ENCODE measurements at places on chromosomes 7 and 10.

DNA sequence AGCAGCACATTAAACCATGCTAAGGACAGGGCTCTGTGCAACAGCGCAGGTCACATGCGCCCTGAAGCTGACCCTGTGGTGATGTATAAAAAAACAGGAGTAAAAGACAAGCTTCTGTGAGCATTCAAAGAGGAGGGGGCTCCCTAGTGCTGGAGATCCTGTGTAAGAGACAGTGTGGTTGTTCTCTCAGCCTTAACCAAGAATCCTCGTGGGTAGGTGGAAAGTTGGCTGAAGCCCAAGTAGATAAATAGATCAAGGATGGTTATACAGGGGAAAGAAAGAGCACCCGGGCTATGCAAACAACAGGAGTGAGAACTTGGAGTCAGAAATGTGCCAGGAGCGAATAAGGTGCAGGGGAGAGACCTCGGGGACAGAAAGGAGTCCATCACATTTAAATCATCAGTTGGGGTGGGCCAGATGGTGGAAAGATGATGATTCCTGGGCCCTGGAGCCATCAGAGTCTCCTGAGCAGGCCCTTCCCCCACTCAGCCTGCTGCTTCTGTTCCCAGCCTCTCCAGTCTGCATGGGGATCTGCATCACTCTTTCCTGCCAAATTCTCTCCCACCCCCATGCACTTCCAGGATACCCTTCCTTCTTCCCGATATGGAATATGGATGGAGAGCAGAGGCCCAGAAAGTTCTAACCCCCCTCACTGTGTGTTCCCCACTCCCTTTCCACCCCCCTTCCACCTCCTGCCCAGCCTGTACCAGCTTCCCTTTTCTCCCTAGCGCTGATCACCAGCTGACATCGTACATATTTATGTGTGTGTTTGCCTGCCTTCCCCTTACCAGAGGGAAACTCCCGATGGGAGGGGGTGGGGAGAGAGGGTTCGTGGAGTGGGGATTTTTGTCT is 78.1 kb upstream of the PRR15 start:
- DNase-seq = no peak

- no peak for DNase-seq
Measured at GRCh38 chr10:3213758-3214515, 41.4 kb upstream of the PITRM1 start.

DNA sequence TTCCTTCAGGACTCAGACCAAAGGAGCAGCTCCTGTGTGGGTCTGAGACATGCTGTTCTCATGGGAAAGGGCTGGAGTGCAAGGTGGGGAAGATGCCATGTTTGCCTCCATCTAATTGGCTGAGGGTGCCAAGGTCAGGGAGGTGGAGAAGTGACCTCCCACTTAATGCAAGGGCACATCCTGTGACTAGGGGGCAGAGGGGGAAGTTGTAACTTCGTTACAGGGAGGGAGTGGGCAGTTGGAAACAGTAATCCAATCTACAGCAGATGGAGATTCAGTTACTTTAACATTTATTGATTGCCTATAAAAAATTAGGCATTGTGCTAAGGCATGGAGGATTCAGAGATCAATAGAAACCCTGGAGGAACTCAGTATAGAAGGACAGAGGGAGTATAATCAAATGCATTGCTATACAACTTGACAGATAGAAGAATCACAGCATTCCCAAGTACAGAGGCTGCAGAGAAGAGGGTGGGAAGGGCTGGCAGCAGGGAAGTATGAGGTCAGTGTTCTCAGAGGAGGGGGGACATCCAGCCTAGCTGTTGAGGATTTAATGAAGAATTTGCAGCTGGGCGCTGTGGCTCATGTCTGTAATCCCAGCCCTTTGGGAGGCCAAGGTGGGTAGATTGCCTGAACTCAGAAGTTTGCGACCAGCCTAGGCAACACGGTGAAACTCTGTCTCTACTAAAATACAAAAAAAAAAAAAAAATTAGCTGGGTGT is 75.9 kb downstream of the CCNY start:
- DNase-seq = no peak

GRCh38 chr10:65017523-65017922 is 1496.3 kb downstream of the REEP3 start:
- no peak for DNase-seq

GRCh38 chr10:60679388-60679990 is 98.8 kb upstream of the CDK1 start:
- DNase-seq = no peak

GRCh38 chr7:18450019-18450418 is 45.5 kb upstream of the HDAC9 start:
- no peak for DNase-seq

- DNase-seq = no peak
Measured at GRCh38 chr7:100983451-100984187, 14.3 kb downstream of the MUC12 start.

GRCh38 chr7:16918288-16918895 is 36.6 kb upstream of the AGR3 start:
- DNase-seq = no peak

GRCh38 chr10:100004805-100005510 is 4.8 kb downstream of the DNMBP start:
- no peak for DNase-seq

DNA sequence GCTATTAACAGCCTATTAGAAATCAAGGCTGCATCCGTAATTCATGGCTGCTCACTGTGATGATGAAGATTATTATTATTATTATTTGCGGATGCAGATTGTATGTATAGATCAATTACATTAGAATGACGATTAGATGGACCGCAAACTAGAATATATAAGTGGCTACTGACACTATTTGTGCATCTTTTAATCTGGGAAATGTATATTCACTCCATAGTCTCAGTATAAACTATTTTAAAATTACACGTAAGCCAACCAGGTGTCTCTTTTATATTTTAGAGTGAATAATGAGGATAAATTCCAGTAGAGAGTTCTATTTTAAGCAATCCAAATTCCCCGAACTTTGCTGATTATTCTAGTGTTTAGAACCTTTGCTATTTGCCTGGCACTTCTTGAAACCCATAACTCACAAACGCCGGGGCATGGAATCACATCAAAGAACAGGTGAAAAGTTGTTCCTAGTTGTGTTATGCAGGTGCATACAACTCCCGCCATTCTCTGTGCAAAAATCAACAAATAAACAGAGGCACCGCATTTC is 509 bp upstream of the ING3 start:
- no peak for DNase-seq

DNA sequence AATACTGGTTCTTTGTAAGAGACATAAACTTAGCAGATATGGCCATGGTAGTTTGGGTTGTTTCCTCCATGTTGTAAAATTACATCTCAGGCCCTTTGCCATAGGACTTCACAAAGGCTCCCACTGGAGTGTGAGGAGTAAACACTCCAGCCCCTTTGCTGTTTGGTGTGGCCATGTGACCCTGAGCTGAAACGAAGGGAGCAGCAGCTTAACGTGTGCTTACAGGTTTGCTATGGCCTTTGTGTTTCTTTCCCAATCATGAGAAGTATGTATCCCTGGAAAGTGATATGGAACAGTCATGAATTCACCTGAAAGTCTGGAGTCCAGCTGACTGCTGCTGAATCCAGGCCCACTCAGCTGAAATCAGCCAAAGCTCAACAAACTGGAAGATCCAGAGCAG is 23.8 kb upstream of the SFTPA1 start:
- DNase-seq = no peak

- DNase-seq = no peak
Measured at GRCh38 chr7:14604606-14605005, 297.9 kb downstream of the DGKB start.

- DNase-seq = no peak
Measured at GRCh38 chr10:80415734-80416478, 7.6 kb downstream of the PRXL2A start.

DNA sequence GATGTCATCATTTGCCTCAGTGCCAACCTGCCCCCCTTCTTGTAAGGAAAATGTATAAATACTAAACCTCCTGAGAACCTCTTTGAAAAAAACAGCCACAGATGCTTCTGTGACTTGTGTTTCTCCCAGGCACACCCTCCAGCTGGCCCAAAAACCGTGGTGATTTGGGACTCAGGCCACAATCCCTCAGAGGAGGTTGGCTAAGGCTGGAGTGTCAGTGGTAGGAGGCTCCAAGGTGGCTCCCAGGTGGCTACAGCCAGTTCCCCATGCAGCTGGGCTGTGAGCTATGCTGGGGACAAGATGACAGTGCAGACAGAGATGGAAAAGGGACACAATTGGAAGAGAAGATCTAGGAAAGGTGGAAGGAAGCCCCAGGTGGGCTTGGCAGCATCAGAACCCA is 104.7 kb downstream of the CPXM2 start:
- no peak for DNase-seq

- no peak for DNase-seq
Measured at GRCh38 chr7:105875505-105875904, 894 bp downstream of the ATXN7L1 start.

- DNase-seq = no peak
Measured at GRCh38 chr7:31958226-31958625, 112.0 kb downstream of the PDE1C start.

DNA sequence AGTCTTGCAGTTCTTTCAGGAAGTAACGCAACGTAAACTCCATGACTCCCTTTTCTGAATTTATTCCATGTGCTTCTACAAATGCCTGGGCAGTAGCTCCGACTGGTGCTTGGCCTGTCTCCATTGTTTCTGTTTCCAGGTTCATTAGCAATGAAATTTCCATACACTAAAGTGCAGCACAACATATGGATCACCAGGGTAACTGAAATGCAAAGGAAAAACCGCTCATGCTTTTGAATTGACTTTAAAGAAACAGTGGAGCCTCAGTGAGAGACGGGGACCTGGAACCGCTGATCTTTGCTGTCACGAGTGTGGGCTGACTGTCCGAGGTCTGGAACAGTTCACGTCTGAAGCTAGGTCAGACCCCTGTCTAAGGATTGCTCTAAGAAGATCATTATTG is 126.5 kb upstream of the IGFBP3 start:
- DNase-seq = no peak

- DNase-seq = peak; percentile 29
Measured at GRCh38 chr10:123043409-123043925, 34.7 kb downstream of the ACADSB start.

GRCh38 chr10:95530029-95530428 is 31.1 kb downstream of the SORBS1 start:
- no peak for DNase-seq

- peak; percentile 72 for DNase-seq
Measured at GRCh38 chr7:157339777-157340677, 3.2 kb downstream of the DNAJB6 start.

GRCh38 chr10:125355657-125356056 is 195.3 kb upstream of the CTBP2 start:
- DNase-seq = no peak

- no peak for DNase-seq
Measured at GRCh38 chr7:94241402-94241925, 153.2 kb upstream of the COL1A2 start.

GRCh38 chr10:17733620-17734019 is 18.4 kb upstream of the TMEM236 start:
- no peak for DNase-seq

DNA sequence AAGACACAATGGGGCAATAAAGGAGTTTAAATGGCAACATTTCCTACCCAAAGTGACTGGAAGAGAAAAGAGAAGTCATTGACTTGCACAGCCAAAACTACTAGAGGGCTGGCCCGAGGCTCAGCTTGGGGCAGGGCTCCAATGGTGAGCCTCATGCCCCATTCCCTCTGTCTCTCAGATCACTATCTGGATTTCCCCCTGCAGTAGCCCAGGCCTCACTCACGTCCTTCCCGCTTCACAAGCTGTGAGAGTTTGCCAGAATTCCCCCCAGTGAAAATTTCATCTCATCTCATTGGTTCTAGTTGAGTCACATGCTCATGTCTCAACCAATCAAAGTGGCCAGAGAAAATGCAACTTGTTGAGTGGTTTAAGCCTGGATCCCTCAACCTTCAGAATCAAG is 181.3 kb downstream of the WDR11 start:
- no peak for DNase-seq

DNA sequence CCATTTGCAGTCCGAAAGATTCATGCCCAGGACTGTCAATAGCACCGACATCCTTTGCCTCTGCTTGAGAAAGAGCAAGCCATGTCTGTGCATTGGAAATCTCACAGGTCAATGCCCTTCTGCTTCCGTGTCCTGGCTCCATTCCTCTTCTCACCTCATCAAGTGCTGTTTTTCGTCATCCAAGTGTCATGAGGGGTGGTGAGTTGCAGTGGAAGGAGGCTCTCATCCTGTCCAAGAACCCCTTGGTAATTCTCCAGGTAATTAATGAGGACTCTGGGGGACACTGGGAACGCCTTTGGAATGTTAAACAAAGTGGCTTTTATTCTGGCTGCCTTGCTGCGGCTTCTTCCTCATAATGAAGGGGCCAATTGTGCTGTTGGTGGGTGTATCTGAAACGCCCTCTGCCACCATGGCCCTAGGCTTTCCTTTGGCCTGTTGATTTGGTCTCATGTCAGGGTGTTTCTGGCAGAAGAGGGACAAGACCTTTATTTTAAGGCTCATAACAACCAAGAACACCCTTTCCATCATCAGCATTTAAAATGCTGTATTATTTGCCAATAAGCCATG is 57.7 kb downstream of the PPP1R3C start:
- DNase-seq = no peak

DNA sequence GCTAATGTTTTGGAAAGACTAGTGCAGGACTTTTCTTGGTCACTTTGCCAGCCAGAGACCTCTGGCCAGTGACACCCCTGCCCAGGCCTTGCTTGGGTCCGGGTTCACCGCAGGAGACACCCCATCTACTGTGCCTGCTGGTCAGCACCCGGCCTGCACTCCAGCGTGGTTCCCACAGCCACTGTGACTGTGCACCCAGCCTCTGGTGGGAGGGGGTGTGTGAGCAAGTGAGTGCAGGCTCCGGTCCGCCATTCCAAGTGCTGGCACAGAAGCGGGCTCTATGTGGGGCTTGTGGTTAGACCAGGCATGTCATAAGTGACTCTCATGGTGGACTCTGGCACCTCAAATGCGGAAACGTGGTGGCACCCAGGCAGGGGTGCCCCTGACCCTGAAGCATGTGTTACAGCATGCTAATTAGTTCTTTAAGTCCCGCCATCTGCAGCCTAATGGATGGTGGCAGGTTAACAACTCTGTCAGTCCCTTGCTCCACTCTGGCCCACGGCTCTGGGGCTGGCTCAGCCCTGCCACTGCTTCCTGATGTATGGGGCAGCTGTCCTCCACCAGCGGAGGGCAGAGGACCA is 311.9 kb upstream of the HGF start:
- DNase-seq = no peak

DNA sequence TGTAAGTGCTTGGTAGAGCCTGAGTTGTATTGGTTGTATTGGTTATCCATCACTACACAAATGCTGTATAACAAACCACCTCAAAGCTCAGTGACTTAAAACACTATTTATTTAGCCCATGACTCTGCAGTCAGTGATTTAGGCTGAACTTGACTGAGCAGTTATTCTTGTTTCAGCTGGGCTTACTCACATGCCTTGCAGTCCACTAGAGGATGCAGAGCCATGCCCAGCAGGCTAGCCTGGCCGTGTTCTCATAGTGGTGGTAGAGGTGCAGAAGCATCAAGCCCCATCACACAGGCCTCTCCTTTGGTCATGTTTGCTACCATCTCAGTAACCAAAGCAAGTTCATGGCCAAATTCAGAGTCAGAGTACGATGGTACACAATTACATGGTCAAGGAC is 43.9 kb downstream of the LUC7L2 start:
- DNase-seq = no peak

GRCh38 chr10:36163827-36164226 is 521.7 kb upstream of the FZD8 start:
- no peak for DNase-seq

- DNase-seq = no peak
Measured at GRCh38 chr7:156614434-156615264, 25.9 kb upstream of the RNF32 start.
